Esophagus muscularis mucosa (tissue), 4 donors: ENCODE measurements at places on chromosomes 16 and 17. TPM values are rescaled to one million over a fixed set of nuclear protein-coding genes. Genes with fewer than 3 reads are reported as not detected.

KRT23 gene
- total RNA-seq = not detected

COQ9 gene
- 77.2 TPM for total RNA-seq

GRCh38 chr16:88939972-88940861 lies 36.8 kb downstream of the CBFA2T3 start:
- DNase-seq = no peak

DNA sequence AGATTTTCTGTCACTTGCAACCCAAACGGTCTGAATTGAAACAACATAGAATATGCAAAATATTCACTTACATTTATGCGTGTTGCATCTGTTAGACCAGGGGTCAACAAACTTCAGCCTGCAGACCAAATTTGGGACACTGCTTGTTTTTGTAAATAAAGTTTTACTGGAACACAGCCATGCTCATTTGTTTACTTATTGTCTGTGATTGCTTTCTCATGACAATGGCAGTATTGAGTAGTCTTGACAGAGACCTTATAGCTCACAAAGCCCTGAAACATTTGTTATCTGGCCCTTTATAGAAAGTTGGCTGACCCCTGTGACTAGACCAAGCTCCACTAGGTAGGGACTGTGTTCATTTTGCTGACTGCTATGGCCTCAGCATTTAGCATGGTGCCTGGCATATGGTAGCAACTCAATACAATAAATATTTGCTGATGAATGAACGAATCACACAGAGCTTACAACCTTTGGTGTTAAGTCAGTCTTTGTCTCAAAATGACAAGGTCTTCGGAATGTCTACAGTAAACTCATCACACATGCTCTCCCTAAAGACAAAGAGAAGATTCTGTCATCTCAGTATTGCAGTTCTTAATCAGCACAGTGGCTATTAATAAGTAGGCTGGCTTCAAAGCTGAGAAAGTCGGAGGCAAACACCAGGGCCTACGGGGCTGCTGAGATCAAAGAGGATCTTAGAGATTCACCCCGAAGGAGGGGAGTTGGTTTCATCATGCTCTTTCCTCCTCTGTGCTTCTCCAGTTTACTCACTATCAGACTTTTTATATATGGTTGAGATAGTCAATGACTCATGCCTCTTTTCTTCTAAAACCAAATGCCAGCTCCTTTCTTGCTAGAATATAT lies 95.2 kb upstream of the AXIN2 start:
- no peak for DNase-seq

CDYL2 gene
- 2.8 TPM for total RNA-seq

DNA sequence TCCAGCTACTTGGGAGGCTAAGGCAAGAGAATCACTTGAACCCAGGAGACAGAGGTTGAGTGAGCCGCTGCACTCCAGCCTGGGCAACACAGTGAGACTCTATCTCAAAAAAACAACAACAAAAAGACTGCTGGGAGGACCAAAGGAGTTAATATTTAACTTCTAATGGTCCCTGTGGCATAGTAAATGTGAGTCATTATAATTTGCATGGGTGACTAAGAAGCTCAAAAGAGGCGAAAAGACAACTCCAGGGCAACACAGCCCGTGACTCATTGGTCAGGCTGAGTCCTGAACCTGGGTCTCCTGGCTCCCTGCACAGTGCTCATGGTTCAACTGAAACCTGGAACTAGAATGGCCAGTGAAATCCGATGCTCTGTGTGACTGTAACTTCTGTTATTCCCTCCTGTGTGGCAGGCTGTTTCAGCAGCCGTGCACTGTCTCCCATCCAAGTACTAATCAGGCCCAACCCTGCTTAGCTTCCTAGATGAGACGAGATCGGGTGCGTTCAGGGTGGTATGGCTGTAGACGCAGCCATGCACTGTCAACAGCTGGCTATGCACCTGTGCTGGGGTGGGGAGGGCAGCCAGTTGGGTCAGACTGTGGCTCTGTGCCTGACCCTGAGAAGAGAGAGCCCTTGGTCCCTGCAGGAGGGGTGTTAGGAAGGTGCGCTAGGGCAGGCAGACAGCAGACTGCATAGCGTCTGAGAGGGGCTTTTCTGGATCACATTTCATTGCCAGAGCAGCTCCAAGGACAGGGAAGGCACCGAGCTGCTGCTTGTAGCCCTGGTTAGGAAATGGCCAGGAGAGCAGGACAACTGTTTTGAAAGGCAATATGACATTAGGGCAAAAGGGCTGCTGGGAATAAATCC lies 14.5 kb upstream of the GPRC5C start:
- no peak for DNase-seq

C16orf92 gene
- not detected for total RNA-seq

LRRC75A gene
- 0.83 TPM for total RNA-seq

HLF gene
- 171 TPM for total RNA-seq

GRCh38 chr17:51319186-51319585 lies 58.8 kb downstream of the UTP18 start:
- no peak for DNase-seq

- no peak for DNase-seq
Measured at GRCh38 chr17:62750631-62751051, 57.5 kb downstream of the MARCHF10 start.

DNA sequence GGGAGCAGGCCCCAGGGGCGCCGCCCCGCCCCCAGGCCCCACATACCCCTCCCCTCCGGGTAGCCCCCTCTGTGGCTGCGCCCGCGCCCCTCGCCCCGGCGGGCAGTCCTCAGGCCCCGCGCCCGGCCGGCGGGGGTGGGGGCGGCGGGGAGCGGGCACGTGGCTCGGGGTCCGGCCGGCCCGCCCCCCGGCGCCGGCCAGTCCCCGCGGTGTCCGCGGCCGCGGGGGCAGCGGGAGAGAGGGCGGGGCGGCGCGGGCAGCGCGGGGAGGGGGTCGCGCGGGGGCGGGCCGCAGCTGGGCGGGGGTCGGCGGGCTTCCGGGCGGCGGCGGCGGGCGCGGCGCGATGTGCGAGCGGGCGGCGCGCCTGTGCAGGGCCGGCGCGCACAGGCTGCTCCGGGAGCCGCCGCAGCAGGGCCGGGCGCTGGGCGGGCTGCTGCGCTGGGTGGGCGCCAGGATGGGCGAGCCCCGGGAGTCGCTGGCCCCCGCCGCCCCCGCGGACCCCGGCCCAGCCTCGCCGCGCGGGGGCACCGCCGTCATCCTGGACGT lies 335 bp downstream of the NECAB2 start:
- no peak for DNase-seq

GRCh38 chr17:28071891-28072606 lies 29.6 kb downstream of the NLK start:
- no peak for DNase-seq

TMEM235 gene
- not detected for total RNA-seq

DNA sequence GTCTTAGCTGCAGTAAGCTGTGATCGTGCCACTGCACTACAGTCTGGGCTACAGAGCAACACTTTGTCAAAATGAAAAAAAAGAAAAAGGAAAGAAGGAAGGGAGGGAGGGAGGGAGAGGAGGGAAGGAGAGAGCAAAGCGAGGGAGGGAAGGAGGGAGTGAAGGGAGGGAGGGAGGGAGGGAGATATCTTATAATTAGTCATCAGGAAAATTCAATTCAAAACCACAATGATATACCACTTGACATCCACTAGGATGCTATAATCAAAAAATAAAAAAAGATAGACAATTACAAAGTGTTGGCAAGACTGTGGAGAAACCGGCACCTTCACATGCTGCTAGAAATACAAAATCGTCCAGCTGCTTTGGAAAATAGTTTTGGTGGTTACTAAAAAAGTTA lies 93.8 kb downstream of the CDC27 start:
- DNase-seq = no peak

TMEM186 gene
- total RNA-seq = 12.2 TPM
